Stimulated activated CD4-positive, alpha-beta T cell treated with anti-CD3 and anti-CD28 coated beads, TNF-alpha, amount 100 ng/mL, for 4 hours (primary cell): ENCODE measurements at places on chromosomes 5 and 9.

DNA sequence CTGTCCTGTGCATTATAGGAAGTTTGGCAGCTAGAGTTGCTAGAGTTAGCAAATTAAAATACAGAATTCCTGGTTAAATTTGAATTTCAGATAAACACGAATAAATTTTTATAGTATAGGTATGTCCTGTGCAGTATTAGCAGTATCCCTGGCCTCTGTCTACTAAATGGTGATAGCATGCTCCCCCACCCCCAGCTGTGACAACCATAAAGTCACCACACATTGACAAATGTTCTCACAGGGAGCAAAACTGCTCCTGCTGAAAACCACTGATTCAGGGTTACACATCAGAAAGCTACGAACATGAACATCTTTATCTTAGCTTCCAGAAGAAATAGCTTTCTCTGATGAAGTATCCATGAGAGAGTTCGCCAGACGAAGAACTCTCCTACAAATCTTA lies 91.8 kb upstream of the CCDC112 start:
- no peak for DNase-seq

- DNase-seq, result no peak
Observed at GRCh38 chr5:14241141-14241540, 98.0 kb downstream of the TRIO start.

DNA sequence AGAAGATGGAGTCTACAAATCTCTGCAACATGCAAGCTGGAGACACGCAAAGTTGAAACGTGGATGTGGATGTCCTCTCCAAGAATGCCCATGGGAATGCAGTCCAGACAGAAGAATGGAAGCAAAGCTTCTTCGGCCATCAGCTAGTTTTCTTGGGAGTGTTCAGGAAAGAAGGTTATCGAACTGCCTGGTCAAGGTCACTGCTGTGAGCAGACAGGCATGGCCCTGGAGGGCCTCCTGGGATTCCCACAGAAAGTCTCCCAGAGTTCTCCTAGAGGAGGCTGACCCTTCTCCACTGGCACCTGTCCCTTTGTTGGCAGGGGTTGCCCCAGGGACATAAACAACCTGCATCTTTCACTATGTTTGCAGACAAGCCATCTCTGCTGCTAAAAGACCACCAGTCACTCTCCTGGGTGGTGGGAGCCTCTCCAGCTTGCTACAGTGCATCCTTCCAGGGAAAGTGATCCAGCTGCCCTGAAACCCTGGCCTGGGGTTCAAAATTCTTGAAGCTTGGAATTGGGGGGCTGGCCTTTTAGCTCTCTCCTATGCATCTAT lies 265.8 kb downstream of the SYK start:
- DNase-seq, result no peak

GRCh38 chr9:135038331-135038730 lies 49.1 kb upstream of the OLFM1 start:
- no peak for DNase-seq

GRCh38 chr9:123329329-123329955 lies 26.6 kb upstream of the CRB2 start:
- DNase-seq, result no peak

GRCh38 chr5:10627160-10627701 lies 63.4 kb downstream of the ANKRD33B start:
- no peak for DNase-seq

DNA sequence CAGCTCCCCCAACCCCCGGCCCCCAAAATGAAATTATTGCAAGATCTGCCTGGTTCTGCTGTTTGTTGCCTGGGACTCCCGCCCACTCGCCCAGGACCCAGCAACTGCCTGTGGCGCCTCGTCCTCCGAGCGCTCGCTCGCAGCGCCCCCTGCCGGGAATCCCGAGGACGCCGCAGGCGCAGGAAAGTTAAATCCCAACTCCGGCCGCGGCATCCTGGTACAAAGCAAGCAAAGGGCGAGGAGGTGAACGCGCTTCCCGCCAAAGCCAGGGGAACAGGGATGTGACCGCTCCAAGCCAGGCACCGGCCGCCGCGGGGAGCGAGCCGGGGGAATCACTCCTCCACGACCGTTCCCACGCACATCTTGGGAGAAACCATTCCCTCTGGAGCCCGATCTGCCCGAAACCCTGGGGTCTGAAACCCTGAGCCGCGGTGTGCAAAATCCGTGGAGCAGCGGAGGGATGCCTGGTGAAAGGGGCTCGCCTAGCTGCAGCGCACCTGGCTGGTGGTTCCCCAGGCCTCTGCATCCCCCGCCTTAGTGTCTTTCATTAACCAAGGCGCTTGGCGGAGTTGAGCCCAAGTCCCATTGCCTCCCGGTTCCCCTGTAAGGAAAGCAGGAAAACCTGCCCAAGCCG lies 1.3 kb downstream of the SEMA5A start:
- DNase-seq, result peak; percentile 25

DNA sequence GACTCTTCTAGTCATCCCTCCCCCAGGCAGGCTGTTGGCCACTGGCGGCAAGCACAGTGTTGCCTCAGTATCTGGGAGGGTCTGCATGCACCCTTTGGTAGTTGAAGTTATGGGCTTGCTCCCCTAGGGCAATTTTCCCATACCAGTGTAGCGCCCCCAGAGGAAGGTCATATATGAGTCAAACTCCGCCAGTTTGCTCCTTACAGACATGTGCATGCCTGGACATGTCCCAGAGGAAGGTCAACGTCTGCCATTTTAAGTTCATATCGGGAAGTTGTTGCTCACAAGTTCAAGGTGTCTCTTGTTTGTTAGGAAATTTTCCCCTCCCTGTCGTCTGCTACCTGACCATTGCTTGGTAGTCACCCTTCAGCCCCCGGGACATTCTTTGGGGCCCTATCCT lies 51.3 kb upstream of the MROH2B start:
- no peak for DNase-seq

DNA sequence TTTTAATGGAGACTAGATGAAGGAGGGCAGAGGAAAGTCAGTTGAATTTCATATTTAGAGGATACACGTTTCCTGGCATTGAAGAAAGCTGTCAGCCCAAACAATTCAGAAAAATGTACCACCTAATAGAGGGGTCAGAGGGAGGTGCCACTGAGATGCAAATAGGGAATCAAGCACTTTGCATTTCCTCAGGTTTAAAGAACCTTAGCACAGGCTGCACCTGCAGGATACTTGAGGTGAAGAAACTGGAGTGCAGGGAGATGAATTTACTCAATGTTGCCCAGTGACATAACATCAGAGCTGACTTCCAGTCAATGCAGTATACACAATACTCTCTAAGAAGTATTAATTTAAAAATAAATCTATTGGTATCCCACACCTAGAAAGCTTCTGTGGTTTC lies 67.0 kb upstream of the MAST4 start:
- no peak for DNase-seq

- no peak for DNase-seq
Observed at GRCh38 chr9:137973829-137974416, 96.3 kb downstream of the CACNA1B start.
